ENCODE measurements at places on chromosomes 5 and 9.

DNA sequence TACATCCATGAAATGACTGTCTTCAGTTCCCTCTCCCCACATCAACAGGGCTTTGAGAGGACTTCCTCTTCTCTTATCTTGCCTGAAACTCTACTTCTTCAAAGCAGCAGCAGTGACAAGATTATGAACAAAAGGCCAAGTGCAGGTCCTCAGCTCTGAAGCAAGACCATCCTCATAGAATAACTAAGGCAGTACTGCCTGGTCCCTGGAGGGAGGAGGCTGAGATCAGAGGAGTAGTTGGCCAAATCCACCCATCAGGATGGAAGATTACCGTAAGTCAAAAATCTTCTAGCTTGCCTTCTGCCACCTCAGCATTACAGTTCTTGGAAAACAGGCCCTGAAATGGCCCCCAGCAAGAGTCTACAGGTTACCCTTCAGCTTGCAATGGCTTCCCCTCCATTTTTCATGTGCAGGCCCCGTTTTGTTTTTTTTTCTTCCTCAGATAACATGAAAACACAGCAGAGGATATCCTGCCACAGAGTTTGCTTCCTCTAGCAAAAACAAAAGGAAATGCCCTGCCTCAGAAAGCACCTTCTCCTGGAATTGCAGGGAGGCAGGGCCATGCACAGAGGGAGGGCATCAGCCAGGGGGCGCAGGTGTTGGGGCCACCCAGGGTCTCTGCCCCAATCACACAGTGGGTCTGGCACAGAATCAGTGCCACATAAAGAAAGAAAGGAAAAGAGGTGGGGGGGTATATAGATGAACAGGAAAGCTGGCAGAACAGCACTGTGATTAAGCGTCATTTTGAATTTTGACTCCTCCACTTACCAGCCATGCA lies 40.0 kb downstream of the KLHL3 start:
- DNase-seq: peak; percentile 89

GRCh38 chr9:120693700-120694008 lies 20.6 kb downstream of the MEGF9 start:
- no peak for DNase-seq

DNA sequence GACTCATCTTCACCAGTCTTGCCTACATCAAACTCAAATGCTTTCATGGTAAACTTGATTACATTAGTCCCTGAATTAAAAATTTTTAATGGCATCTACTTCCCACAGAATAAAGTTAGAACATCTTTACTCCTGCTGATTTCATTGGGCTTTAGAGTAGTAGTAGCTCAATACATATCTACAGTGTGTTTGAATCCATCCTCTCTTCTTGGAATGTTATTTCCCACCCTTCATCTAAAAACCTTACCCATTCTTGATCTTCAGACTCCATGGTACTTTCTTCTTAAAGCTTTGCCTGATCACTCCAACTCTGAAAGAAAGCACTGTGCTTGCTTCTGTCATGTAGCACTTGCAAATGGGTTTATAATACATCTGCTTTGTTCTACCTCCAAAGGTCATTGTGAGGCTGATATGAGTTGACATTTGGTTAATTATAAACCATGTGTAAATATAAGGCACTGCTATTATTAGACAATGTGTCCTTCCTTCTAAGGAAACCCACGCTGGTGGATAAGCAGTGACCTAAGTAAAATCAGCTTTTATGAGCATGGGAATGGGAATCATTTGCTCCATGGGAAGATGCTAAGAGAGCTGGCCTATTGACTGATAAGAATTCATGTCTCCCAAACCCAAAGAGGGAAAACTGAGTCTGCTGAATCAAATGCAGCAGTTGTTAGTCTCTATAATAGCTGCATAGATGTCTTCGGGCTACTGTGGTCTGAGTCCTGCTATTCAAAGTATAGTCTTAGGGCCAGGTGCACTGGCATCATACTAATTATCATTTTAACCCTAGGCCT lies 7.5 kb upstream of the PRLR start:
- DNase-seq: no peak

DNA sequence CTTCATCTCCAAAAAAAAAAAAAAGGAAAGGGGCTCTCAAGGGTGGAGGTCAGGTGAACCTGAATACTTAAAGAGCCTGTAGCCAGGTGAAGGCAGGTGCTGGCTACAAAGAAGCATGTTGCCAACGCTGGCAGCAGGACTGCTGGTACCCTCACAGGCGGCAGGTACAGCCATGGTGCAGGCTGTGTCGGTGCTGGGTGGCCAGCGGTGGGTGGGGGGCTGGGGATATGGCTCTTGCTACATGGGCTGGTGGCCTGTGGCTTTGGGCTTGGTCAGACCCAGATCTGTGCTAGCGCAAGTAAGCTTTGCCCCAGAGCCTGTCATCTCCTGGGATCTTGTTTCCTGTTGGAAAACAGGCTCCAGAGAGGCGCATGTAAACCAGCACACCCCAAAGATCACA lies 86.3 kb upstream of the PHYKPL start:
- DNase-seq: no peak

- no peak for DNase-seq
Measured at GRCh38 chr5:169765176-169765996, 128.3 kb downstream of the DOCK2 start.

DNA sequence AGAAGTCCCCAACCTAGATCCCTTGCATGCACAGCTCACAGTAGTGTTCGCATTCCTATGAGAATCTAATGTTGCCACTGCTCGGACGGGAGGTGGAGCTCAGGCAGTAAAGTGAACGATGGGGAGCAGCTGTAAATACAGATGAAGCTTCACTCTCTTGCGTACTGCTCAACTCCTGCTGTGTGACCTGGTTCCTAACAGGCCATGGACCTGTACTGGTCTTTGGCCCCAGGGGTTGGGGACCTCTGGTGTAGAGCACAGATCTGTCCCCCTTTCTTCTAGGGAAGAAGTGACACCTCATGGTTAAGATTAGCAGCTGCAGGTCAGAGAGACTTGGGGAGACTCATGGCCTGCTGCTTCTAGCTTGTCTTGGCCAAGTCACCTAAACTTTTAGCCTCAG lies 7.1 kb downstream of the ARHGEF28 start:
- no peak for DNase-seq

GRCh38 chr9:121607434-121608167 lies 43.8 kb upstream of the DAB2IP start:
- peak; percentile 26 for DNase-seq

DNA sequence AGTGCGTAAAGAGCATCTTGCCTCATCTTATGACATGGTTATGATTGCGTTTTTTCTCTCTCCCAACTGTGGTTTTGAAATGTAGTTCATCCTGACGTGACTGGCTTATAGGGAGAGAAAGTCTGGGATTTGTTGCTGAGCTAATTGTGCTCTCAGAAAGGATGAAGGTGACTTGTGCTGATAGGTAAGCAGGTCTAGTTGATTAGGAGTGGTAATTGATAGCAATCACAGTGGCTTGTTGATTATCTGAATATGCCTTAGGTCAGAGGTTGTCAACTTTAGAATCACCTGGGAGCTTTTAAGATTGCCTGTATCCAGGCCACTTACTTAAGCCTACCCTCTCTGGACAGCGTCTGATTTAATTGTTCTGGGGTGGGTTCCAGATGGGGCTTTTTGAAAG lies 117.8 kb downstream of the TLE4 start:
- DNase-seq: no peak

DNA sequence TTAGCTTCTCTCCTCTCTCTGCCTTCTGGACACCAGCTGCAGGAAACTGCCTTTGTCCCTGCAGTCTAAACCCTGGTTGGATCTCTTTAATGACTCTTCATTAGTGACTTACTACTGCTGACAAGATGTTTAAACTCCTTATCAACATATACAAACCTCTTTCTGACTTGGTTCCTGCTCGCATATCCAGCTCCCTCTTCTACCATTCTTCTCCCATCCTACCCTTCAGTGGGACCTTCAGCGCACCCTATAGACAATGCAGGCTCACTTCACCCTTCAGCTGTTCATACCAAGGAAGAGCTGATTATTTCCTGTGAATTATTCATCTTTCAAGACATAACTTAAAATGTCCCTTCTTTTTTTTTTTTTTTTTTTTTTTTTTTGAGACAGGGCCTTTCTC lies 436.5 kb downstream of the KIAA0825 start:
- no peak for DNase-seq

DNA sequence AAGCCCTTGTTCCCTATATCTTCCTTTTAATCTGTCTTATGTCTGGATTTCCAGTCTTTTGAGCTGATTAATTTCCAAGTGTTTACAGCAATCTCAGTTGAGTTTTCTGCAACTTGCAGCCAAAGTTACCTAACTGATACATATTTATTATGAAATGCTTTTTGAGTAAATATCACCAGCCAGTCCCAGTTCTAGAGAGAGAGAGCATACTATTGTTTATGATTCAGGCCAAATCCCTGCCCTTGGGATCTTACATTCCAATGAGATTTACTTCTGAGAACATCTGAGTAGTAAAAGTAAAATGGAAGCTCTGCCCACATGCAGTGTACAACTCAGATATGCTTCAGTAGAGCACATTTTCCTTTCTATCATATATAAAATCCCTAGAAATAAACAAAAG lies 661.7 kb downstream of the KCTD16 start:
- no peak for DNase-seq

GRCh38 chr9:112970939-112971338 lies 41.1 kb downstream of the ZNF883 start:
- DNase-seq: peak; percentile 6

GRCh38 chr5:82405618-82406204 lies 127.6 kb upstream of the RPS23 start:
- peak; percentile 83 for DNase-seq

DNA sequence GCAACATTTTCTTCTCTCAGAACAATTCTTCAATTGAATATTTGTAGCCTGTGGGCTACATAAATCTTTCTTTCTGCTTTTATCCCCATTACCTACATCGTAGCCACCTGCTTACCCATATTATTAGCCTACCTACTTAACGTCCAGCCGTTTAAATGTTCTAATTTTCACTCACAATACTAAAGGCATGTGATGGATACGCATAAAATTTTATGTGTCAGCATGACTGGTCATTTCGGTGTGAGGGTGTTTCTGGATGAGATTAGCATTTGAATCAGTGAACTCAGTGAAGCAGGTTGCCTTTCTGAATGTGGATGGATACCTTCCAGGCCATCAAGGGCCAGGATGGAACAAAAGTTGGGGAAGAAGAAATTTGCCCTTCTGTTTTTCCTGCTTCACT lies 1722.5 kb upstream of the ACO1 start:
- DNase-seq: no peak

GRCh38 chr5:143495110-143495509 lies 91.6 kb upstream of the NR3C1 start:
- no peak for DNase-seq

DNA sequence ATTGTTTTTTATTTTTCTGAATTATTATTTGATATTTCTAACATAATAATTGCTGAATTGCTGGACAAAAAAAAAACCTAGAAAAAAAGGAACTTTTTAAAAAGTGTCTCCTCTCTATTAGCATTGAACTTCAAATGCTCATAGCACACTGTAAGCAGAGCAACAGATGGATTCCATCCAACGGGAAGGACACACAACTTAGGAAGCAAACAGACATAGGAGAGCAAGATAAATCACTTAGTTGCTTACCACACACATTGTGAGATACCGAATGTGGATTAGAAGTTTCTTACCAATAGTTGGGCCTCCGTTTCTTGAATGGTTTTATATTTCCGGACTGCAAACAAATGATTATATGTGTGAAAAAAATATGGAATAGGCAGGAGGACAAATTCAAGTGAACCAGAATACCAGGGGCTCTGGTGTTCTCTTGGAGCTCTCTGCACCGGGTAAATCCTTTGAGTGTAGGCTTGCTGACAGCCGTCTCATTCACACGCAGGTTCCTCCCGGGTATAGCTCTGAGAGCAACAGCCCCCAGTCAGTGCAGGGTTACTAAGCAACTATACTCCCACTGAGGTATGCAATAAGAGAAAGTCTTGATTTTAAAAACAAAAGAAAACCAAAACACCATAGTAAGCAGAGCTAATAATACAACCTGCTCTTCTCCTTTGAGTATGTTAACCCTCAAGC lies 217.6 kb downstream of the TMEM167A start:
- no peak for DNase-seq

DNA sequence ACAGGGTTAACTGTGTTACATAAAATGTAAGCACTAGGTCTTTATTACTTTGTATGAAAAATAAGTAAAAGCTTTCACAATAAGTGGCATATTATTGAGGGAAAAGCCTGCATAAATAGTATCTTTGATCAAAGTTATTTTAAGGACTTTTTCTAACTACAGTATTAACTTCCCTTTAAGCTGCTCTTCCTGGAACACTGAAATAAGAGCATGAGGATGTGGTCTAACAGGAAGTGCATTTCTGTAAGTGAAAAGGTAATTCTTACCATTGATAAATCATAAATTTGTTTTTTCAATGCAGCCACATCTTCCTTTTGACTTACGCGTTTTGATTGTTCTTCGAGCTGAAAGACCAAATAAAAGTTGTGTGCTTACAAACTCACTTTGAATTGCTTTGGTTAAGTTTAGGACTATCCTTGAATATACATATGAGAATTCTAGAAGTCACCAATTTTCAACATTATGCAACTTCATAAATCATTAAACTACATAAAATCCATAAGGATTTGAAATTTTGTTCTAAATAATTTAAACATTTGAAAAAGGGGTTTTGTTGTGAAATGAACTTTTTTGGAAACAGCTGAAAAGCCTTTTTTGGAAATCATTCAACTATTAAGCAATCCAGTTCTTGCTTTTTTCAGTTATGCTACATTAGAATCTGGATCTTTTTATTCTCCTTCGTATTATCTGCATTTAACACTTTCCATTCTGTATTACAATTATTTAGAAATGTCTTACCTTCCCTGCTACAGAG lies 50.6 kb downstream of the RASEF start:
- DNase-seq: no peak

DNA sequence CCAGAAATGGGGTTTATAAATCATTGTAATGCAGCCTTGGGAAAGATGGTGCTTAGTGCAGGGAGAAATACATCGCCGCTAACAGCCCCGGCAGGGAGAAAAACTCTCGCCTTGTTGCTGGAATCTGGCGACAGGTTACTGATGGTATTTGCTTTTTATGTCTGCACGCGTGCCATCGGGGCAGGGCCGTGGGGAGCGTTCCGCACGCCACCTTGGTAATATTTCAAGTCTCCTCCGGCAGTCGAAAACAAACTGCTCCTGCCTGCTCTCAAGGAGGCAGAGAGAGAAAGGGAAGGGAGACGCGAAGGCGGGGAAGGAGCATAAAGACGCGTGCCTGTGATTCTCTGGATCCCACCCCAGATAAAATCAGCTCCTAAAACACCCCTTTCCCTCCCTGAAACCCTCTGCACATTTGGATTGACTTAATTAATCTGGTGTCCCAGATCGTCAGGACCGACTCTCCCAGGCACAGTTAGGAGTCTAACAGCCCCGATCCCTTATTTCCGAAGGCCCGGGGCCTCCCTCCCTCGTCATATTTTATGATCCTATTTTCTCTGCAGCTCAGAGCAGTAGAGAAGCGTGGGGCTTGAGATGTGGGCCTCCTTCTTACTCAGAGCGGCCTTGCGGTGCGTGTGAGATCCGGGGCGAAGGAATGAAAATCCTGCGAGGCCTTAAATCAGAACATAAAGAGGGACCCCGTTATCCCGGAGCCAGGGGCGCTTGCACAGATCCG lies 47.7 kb downstream of the CFAP77 start:
- no peak for DNase-seq

Measured in dermis blood vessel endothelial cell (primary cell).